Amygdala (tissue), 56 donors: ENCODE measurements at places on chromosomes 12 and 14.

- DNase-seq: no peak
These were observed 439.1 kb downstream of the NPAS3 start for GRCh38 chr14:33377596-33378390.

GRCh38 chr12:33290703-33291102 lies 148.9 kb downstream of the SYT10 start:
- no peak for DNase-seq

GRCh38 chr12:51209259-51209658 lies 8.6 kb downstream of the POU6F1 start:
- DNase-seq: no peak

DNA sequence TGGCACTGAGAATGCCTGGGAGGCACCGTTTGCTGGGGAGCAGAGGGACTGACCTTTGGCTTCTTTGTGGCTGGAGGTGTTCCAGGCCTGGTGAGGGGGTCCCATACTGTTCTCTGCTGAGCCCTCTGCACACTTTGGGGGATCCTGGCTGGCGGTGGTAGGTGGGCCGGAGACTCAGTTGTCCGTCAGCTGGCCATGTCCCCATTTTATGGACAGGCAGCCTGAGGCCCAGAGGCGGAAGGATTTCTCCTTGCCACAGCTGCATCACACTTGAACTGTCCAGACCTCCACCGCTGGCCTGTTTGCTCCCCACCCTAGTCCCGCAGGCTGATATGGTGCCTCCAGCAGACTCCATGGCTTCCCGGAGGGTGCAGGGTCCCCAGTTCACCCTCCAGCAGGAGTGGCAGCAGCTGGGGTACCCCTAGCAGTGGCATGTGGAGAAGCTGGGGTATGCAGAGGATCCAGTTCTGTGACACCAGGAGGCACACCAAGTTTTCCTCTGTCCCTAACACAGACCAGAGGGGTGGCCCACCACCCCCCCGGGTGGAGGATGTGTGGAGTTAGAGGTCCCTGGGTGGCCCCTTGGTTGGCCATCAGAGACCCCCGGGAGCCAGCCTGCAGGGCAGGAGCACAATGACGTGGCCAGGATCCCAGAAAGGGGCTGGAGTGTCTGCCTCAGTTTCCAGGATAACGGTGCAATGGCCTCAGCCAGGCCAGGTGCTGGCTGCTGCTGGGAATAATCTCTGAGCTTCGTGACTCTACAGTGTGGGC lies 14.8 kb downstream of the SLC25A29 start:
- DNase-seq: no peak

- DNase-seq: no peak
These were observed 30.8 kb downstream of the LEMD3 start for GRCh38 chr12:65200007-65200665.

GRCh38 chr14:91548108-91548507 lies 38.0 kb upstream of the PPP4R3A start:
- DNase-seq: no peak

DNA sequence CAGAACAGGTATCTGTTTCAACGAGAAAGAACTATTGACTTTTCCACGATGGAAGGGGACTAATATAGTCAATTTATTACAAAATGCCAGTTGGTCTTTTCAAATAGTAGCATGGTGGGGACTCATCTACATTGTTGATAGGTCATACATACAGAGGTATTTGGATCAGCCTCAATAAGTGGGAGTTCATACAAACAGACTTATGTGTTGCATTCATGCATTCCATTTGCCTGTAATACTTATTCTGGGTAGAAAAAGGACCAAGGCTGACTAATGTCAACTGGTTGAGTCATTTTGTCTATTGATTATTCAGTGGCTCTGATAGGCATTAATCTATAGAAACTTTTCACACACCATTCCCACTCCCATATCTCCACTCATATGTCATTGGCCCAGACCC lies 41.5 kb upstream of the GLIPR1 start:
- no peak for DNase-seq

DNA sequence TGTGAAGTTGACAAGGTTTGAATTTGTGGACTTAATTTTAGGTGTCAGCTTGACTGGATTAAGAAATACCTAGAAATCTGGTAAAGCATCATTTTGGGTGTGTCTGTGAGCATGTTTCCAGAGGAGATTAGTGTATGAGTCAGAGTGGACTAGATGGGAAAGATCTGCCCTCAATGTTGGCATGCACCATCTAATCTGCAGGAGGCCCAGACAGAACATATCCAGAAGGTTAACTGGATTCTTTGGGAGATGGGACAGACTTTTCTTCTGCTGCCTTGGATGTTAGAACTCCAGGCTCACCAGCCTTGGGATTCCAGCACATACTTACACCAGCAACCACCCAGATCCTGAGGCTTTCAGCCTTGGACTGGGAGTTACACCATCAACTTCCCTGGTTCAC lies 14.1 kb downstream of the SGPP1 start:
- no peak for DNase-seq

GRCh38 chr14:51333901-51334521 lies 94.0 kb downstream of the TMX1 start:
- no peak for DNase-seq

DNA sequence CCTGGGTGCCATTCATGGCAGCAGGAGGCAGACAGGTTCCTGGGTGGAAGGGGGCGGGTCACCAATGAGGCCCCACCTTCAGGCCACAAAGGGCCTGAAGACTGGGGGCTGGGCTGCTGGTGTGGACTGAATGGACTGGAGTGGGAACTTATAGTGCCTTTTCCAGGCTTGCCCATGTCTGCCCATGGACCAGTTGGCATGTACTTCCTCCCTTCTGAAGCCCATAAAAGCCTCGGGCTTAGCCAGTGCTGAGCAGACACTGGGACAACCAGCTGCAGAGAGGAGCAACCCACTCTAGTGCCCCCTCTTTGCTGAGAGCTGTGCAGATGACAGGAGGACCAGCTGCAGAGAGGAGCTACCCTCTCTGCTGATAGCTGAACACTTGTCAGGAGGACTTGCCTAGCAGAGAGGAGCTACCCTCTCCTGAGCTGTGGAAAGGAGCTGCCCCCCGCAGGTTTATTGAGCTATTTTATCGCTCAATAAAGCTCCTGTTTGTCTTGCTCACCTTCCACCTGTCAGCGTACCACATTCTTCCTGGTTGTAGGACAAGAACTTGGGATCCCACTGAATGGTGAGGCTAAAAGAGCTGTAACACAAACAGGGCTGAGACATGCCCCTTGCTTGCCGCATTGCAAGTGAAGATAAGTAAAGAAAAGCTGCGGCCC lies 34.0 kb downstream of the APAF1 start:
- no peak for DNase-seq

GRCh38 chr12:130862161-130862560 lies 9.7 kb upstream of the RAN start:
- DNase-seq: no peak

DNA sequence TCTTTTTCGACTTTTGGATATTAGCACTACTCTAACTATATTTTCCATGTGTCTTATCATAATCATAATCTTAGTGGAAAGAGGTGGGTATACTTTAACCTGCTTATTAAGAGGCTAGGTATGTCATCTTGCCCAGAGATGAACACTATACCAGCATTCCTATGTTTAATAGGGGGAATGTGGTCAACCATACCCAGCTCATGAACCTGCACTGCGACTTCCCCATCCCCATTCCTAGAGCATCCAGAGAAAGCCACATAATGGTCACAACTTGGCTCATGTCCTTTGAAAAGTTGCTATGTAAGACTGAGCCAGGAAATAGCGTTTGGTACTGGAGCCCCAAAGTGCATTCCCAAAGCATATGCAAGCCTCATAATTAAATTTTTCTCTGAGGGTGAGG lies 55.2 kb downstream of the TMCC3 start:
- DNase-seq: no peak

DNA sequence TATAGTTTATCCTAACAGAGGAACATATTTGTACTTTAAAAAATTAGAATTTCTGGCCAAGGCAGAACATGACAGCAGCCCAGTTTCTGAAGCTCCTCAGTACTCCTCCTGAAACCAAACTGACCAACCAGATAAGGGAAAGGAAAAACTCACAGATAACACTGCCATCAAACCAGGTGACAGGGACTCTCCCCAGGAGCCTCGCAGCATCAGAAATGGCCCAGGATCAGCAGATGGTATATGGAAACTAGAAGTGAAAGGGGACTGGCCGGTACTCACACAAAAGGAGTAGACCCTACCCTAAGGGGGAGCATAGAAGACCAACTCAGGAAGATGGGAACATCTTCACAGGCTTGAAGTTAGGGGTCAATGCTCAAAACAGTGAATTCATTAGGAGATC lies 22.0 kb downstream of the GALC start:
- DNase-seq: no peak

DNA sequence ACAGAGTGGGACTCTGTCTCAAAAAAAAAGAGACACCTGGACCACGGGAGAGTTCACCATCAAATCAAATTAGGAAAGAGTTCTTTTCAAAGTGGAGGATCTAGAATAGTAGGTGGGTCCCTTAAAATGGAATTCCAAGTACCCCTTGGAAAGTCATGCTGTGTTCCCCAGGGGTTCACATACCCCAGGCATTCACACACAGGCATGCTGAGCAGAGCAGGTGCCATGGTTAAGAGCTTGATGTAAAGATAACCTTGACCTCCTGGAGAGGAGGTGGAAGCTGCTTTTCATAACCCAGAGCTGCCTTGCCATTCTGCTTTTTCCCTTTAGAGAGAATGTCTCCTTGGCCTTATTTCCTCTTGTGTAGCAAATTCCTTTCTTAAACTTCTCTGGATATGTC lies 14.2 kb upstream of the SRSF5 start:
- no peak for DNase-seq

DNA sequence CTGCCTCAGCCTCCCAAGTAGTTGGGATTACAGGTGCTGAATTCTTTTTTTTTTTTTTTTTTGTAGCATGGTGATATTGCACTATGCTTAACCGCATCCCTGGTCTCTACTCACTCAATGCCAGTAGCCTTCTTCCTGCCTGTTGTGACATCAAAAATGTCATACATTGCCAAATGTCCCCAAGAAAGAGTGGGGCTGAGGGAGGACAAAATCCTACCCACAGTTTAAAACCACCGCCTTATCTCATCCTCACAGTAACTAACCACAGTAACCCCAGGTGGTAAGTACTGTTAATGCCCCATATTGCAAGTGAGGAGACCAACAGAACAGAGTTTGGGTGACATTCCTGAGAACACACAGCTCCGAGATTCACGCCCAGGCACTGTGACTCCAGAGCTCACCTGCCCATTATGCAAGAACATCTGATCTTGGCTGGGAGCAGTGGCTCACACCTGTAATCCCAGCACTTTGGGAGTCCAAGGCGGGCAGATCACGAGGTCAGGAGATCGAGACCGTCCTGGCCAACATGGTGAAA lies 19.6 kb downstream of the MORN3 start:
- no peak for DNase-seq

GRCh38 chr12:51788876-51789275 lies 59.6 kb downstream of the FIGNL2 start:
- DNase-seq: no peak

GRCh38 chr12:121095544-121096198 lies 37.0 kb upstream of the P2RX7 start:
- DNase-seq: peak; percentile 46

DNA sequence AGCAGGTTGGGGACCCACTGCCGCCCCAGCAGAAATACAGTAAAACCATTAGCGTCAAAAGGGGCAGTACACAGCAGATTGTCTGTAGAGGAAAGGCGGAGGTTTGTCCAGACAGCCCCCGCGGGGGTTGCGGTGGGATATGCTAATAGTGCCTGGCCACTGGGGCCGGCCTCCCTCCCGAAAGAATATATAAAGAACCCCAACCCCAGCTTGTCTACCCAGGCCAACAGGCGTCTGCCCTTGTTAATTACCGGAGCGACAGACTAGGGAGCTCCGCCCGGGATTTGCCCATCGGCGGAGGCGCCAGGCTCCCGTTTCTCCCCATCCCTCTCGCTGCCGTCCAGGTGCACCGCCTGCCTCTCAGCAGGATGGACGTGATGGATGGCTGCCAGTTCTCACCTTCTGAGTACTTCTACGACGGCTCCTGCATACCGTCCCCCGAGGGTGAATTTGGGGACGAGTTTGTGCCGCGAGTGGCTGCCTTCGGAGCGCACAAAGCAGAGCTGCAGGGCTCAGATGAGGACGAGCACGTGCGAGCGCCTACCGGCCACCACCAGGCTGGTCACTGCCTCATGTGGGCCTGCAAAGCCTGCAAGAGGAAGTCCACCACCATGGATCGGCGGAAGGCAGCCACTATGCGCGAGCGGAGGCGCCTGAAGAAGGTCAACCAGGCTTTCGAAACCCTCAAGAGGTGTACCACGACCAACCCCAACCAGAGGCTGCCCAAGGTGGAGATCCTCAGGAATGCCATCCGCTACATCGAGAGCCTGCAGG lies at the start of gene MYF5:
Gene MYF5 (plus strand): TSS at position 217 of the 774 bp plus-strand sequence. CDS start 152 bp downstream, at position 369.
- DNase-seq: no peak

- DNase-seq: no peak
These were observed 226.9 kb downstream of the EPS8 start for GRCh38 chr12:15562263-15562662.

DNA sequence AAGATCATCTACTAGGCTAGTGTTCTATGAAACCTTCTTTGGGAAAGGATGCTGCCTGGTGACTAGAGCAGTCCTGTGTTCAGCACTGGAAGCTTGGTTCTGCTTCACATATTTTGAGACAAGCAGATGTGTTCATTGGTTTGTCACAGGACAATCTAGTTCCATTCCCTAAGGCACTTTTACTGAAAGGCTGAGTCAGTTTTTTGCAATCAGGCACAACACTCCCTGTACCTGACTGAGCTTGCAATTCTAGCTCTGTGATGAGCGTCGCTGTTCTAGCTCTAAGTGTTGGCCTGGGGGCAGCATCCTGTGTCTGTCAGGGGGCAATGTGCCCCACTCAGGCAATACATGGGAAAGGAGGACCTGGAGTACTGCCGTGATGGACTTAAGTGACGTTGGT lies 144.4 kb downstream of the CAND1 start:
- no peak for DNase-seq

DNA sequence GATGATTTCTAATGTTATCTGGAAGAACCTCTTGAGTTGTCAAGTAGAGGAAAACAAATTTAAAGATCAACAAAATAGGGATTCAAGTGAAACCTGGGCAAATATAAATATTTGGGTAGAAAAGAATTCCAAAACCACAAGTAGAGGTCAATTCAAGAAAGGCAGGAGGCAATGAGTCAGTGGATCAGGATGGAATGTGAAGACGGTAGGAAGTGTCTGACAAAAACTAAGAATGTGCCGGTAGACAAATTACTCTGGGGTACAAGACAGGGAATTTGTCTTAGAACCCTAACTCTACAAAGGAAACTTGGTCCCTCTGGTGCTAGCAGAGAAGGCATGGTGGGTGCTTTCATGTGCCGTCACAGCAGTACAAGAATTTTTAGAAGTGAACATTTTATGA lies 13.6 kb downstream of the ABCD2 start:
- no peak for DNase-seq

GRCh38 chr12:80567401-80567800 lies 123.4 kb downstream of the PTPRQ start:
- no peak for DNase-seq

- no peak for DNase-seq
These were observed 193.7 kb downstream of the SLC6A15 start for GRCh38 chr12:84718906-84719305.
